ENCODE measurements at places on chromosomes 2 and 18.

DNA sequence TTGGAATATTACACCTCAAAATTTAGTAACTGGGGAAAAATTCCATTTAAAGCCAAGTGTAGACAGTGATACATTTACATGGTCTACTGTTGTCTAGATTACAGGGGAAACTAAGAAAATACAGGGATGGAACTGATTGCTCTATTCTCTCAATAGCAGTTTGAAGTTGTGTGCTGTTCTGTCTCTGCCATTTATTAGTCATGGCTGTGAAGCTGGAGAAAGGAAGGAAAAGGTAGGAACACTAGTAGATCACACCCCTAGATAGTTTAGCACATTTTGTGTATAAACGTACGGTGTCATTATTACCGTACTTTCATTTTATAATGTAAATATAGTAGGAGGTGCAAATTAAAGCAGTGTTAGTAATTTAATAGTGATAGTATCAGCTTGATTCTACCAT, 170.5 kb downstream of the PHLPP1 start:
- DNase-seq = no peak

GRCh38 chr18:27113358-27113757, 71.8 kb downstream of the CHST9 start:
- no peak for DNase-seq

- no peak for DNase-seq
Measured at GRCh38 chr2:20656561-20656960, 5.7 kb upstream of the HS1BP3 start.

- no peak for DNase-seq
Measured at GRCh38 chr18:49193897-49194296, 243.1 kb upstream of the SMAD7 start.

- DNase-seq = no peak
Measured at GRCh38 chr2:190997526-190998113, 16.4 kb downstream of the STAT1 start.

DNA sequence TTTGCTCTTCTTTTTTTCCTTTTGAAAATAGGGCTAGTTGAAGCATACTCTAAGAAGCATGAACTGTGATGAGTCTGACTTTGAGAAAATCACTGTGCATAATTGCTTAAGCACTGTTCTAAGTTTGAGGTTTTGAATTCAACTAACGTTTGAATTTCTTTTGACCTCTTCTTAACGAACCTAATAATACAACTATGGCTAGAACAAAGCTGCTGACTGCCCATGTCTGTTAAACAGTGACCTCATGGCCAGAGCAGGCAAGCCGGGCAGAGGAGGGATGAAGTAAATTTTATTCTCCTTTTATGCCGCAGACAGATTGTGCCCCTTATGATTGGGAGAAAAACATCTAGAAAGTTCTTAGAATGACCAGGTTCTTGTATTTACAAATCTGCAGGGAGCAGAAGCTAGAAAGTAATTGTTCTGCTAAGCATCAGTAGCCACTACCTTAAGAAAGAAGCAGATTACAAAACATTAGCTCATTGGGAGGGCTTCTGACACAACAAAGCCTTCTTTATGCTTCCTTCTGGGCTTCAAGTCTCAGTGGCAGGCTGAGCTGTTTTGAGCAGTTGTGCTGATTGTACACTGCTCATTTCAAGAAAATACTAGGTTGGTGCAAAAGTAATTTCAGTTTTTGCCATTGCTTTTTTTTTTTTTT, 97.8 kb upstream of the RASGRP3 start:
- no peak for DNase-seq

DNA sequence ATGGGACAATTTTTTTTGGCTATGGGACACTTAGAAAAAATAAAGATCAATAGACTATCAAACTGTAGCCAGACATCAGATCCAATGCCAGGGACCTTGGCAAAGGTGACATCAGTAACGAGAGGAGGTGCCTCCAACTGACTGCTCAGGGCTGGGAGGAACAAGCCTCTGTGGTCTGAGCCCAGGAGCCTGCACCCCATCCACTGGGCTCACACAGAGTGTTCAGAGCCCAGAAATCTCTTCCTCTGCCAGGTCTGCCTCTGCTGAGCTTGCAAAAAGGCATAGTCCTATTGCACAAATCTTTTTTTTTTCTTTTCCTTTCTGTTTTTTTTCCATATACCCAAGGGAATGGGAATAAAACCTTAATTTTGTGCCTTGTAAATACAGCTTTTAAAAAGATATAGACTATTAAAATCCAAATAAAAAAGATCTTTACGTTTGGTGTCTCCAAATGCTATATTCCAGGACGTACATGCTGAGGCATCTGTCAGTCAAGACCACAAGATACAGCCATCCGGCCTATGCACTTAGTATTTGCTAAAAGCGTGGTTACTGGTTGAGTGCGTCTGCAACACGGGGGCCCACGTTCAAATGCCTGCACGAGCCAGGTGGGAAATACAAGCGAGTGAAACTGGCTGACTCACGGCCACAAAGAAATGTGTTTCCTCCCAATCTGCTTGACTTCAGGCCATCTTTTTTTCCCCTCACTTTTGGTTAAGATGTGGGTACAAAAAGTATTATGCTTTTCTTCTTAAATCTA, 7.8 kb upstream of the ARHGAP25 start:
- DNase-seq = no peak

GRCh38 chr18:48913201-48913600, 37.6 kb downstream of the SMAD7 start:
- no peak for DNase-seq

- DNase-seq = no peak
Measured at GRCh38 chr2:130829015-130829414, 7.7 kb upstream of the ARHGEF4 start.

- DNase-seq = peak; percentile 1
Measured at GRCh38 chr2:128433911-128434550, 115.4 kb upstream of the HS6ST1 start.

DNA sequence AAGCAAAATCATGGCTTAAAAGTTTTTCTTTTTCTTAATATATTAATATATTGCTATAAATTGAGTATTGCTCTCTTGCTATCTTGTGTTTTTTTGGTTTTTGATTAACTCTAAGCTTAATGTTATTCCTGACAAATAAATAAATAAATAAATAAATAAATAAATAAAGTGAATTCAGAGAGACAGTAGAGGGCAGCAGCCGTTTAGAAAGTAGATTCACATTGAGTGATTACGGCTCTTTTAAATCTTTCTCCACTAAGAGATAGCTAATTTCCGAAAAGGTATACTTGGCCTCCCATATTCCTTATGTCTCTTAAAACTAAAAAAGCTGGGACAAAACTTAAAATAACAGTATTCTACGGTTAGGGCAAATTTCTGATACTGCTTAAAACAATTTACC, 34.3 kb downstream of the MSH2 start:
- DNase-seq = no peak

GRCh38 chr18:22335731-22336198, 82.0 kb downstream of the CTAGE1 start:
- no peak for DNase-seq

GRCh38 chr2:55839182-55839819, 84.3 kb downstream of the EFEMP1 start:
- no peak for DNase-seq

DNA sequence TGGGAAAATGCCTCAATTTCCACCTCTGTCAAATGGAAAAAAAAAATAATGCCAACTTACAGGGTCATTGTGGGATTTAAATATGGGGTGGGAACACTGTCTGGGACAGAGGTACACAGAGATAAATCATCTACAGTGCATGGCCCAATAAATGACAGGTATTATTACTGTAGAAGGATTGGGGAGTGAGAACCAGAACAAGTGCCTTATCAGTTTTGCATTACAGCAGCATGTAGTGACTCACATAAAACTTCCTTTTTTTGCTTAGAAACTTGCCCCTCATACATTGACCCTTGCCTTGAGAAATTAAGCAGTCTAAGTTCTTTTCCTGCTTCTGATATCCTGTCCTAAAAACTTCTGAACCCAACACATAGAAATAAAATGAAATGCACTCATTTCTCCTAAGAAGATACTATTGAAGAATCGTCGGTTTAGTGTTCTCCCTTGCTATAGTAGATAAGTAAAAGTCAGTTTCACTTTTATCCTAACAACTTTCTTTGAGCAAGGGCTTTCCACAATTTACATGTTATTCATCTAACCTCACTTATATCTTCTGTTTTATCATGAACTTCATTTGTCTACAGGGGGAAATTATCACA, 121.0 kb upstream of the HAAO start:
- DNase-seq = no peak

DNA sequence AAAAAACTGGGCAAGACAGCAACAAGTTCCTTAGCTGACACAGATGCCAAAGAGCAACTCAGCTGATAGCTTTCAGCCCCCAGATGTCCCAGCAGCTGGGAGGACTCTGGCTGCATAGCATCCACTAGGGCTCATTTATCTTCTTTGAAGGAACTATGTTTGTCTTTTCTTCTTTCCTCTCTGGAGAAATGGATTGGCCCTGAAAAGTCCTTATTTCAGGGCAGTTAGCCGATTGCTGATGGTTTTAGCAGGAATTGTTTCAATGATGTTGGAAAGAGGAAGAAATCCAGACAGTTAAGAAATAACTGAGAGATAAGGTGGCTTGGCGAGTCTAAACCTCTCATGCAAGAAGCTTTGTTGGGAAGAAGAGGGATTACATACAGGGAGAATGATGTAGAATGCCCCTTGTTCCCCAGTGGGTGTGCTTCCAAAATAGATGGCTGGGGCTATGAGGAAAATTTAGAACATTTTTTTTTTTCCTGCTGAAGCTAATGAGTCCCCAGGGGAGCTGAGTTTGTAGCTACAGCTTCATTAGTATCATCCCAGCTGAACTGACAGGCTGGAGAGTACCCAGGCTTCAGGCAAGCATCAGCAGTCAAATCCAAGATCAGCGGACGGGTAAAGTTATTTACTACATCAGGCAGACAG, 33.6 kb upstream of the SERPINE2 start:
- peak; percentile 68 for DNase-seq

DNA sequence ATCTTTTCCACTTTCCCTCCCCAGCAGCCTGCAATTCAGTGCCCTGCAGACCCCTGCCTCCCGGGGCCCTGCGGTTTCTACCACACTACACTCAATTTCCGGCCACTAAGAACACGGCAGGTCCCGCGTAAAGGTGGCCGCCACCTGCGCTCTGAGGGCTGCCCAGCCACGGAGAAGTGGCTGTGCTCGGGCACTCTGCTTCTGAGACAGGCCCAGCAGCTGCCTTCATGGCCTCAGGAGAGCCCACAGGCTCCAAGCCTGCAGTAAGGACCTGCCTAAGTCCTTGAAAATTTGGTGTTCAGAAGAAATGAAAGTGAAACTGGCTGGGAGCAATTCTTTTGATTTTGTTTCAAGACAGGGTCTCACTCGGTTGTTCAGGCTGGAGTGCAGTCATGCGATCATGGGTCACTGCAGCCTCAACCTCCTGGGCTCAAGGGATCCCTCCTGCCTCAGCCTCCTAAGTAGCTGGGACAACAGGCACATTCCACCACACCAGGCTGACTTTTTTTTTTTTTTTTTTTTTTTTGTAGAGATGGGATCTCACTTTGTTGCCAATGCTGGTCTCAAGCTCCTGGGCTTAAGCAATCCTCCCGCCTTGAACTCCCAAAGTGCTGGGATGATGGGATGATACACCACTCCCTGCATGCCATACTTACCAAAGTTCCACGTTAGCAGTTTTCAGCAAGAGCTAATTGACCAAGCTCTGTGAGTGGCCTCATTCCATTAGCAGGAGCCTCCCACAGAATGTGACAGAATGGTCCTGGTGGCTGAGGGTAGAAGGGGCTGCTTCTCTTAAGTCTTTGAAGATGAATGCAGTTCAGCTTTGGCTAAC, 14.6 kb upstream of the ALPP start:
- DNase-seq = no peak

DNA sequence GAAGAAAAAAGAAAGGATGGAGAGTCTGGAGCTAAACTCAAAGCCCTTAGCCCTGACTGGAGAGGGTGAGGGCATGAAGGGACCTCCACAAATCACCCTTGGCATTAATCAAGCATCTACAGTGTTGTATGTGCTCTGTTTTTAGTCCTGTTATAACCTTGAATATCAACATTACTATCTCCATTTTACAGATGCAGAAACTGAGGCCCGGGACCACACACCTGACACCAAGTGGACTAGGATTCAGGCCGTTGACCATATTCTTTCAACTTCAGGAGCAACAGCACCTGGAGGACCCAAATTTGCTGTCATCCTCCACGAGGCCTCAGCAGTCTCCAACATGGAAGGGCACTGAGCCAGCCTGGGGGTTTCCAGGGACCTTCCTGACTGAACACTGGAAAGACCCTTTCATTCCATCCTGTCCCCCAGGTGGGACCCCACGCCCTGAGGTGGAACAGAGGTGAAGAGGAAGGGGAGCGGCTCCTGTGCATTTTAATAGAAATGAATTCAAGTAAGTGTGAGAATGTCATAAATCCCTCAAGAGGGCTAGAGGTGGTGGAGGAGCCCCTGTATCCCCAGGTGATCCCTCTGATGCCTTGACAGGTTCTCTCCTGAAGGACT, 41.0 kb downstream of the SERTAD2 start:
- DNase-seq = peak; percentile 14

GRCh38 chr18:73688851-73689711, 458.6 kb downstream of the FBXO15 start:
- DNase-seq = no peak

- peak; percentile 19 for DNase-seq
Measured at GRCh38 chr2:239927424-239927981, 97.6 kb downstream of the NDUFA10 start.

DNA sequence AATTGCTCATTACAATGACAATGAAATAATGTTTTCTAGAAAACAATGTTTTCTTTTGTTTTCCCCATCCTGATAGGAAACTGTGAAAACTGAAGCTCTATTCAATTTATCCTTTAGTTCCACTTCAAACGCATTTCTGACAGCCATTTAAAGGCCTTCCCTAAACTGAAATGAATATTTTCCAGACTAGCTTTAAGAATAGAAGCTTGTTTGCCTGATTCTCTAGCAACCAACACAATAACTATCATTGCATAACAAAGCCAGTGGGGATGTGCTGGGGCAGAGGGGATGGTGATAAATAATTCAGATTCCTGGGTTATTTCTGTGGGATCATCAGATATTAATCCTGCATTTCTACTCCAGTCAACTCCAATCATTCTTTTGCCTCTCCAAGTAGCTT, 427.1 kb downstream of the RND3 start:
- no peak for DNase-seq

DNA sequence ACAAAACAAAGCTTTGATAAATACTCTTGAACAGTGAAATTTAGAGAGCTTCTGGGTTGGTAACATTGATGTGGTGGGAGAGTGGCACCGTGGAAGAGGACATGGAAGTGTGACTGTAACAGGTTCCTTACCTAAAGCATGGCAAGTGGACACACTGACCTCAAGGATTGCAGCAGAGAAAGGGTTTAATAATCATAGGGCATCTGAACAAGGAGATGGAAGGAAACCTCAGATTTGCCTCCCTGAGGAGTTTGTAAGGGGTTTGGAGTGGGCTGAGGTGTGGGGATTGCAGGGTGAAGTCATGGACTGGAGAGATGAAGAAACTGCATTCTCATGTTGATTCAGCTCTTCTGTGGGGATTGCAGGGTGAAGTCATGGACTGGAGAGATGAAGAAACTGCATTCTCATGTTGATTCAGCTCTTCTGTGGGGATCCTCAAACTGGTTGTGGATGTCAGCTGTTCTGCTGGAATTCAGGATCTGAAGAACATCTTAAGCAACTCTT, 83.8 kb upstream of the TLK1 start:
- no peak for DNase-seq
